ENCODE measurements at places on chromosomes 6 and 20.

GRCh38 chr6:159130846-159131245, 38.4 kb upstream of the FNDC1 start:
- no peak for DNase-seq

GRCh38 chr6:88585276-88585692, 378.1 kb downstream of the RNGTT start:
- no peak for DNase-seq

GRCh38 chr20:40463171-40463570, 225.9 kb downstream of the MAFB start:
- no peak for DNase-seq

DNA sequence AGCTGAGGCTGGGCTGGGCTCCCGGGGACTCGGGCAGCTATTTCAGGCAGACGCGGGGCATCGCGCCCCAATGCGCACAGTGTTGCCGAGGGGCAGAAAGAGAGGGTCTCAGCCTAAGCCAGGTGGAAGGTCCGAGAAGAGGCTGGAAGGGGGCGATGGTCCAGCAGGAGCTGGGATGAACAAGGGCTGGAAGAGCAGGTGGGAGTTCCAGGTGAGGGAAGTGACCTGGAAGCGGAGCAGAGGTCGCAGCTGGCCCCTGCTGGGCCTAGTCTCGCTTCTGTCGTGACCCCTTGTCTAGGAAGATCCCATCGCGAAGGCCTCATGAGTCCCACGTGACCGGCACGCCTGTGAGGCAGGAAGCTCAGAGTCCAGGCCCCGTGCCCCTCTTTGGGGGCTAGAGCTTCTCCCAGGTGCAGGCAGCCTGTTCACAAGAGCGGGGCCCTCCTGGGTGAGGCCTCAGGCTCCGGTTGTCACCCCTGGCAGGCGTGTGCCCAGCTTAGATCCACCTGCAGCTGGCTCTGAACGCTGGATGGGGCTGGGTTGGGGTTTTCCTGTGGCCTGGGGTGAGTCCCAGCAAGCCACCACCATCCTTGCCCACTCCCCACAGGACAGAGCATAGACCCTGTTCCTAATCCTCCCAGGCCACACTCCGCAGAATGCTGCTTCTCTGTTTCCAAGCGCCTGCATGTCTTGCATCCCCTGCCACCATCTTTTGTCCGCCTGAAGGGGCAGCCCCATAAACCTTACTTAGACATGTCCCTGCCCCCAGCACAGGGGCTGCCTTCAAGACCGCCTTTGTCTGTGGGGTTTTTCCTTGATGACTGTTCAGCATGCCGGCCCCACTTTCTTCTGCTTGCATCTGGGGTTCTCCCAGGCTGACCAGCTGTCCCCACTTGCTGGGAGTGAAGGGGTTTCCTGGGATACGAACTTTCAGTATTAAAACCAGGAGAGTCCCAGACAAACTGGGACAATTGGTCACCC, 15.1 kb downstream of the SLC22A3 start:
- no peak for DNase-seq

DNA sequence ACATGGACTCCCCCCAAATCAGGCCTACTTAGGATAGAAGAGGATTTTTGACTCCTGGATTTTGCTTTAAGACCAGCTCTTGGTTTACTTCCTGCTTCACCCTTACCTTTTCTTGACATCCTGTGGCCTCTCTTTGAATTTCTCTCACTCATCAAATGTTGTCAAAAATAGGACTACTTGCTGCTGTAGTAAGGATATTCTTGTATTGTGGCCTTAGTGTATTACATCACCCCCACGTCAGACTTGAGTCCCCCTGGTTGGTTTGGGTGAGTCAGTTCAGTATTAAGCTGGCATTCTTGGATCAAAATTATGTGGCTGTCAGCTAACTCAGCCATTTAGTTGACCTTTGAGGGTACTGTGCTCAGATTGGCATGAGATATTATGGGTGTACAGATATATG, 1.1 kb downstream of the TPX2 start:
- peak; percentile 58 for DNase-seq

- DNase-seq = peak; percentile 78
Measured at GRCh38 chr6:30259140-30260035, 46.2 kb upstream of the TRIM26 start.

GRCh38 chr6:75743971-75744370, 5.1 kb upstream of the MYO6 start:
- DNase-seq = no peak

DNA sequence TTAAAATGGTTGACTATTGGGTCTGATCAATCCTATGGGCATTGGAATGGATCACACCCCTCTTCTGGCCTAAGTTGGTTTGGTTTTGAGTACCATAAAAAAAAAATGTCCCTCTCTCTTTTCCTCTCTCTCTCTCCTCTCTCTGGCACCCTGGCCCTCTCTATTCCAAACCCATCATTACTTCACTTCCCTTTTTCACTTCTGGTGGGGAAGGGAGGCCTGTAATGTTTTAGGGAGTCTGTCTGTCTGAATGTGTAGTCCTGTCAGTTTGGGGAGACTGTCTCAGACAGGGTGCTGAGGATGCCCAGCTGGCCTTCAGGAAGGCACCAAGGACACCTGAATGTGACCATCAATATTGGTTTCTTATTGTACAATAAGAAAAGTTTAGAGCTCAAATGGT, 165.8 kb downstream of the CD24 start:
- no peak for DNase-seq

DNA sequence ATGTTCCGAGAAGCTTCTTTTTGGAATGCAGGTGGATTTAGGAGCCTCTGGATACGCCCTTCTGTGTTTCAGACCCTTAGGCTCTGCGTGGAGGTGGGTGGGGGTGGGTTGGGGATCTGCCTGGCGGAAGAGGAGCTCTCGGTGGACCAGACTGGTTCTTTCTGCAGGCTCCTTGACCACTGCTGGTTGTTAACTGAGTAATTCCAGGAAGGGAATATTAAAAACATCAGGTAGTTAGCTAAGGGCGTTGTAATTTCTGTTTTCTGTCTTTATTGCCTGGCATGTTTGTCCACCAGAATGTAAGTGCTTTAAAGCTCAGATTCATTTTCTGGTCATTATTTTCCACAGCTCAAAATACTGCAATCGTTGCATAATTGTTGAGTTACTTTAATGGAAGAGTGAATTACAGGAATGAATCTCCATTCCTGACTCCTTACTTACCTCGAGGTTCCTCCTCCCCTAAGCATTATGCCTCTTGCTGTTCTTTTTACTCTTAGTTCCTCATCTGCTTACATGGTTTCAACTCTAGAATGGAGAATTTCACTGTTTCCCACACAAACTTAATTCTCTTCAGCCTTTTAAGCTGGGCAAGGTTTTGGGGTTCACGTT, 5.9 kb downstream of the CDYL start:
- DNase-seq = no peak

DNA sequence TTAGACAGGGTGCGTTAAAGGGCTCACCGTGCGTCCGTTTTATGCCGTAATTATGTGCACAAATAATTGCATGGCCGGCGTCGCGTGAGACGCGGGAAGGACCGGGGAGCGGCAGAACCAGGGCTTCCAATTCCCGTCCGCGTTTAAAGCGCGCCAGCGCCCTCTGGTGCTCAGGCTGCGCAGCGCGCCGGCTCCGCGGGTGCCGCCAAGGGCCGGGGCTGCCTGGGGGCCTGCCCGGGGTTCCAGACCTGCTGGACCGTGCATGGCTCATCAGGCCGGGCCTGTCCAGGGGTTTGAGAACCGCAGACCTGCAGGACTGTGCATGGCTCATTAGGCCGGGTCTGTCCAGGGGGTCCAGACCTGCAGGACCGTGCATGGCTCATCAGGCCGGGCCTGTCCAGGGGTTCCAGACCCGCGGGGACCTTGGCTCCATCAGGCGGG, 369.0 kb downstream of the THBS2 start:
- DNase-seq = peak; percentile 62

GRCh38 chr6:79868098-79868722, 79.1 kb downstream of the ELOVL4 start:
- peak; percentile 87 for DNase-seq

GRCh38 chr6:31110825-31111582, 1.4 kb downstream of the C6orf15 start:
- DNase-seq = no peak

DNA sequence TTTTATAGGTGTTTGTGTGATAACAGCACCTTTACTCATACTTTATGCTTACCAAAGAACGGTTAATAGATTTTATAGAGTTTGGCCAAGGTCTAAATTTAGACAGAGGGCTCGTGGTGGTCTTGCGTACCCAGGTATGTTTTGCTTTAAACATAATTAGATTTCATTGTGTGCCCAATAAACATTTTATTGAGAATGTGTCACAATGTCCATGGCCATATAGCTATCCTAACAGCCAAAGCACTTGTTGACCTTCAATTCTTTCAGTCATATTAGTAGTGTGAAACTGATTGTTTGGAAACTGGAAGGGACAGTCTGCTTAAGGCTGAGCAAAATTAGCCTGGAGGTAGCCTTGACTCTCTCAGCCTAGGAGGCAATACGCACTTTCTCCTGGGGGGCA, 48.3 kb upstream of the HDGFL1 start:
- no peak for DNase-seq

DNA sequence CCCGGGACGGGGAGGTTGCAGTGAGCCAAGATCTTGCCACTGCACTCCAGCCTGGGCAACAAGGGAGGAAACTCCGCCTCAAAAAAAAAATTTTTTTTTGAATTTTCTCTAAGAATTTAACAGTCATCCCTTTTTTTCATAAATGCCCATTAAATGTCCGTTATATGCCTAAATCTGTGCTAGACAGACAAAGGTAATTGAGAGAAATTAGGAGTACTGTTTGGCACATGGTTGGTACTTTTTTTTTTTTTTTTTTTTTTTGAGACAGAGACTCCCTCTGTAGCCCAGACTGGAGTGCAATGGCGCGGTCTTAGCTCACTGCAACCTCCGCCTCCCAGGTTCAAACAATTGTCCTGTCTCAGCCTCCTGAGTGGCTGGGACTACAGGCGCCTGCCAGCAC, 1.7 kb downstream of the PCMT1 start:
- DNase-seq = no peak

DNA sequence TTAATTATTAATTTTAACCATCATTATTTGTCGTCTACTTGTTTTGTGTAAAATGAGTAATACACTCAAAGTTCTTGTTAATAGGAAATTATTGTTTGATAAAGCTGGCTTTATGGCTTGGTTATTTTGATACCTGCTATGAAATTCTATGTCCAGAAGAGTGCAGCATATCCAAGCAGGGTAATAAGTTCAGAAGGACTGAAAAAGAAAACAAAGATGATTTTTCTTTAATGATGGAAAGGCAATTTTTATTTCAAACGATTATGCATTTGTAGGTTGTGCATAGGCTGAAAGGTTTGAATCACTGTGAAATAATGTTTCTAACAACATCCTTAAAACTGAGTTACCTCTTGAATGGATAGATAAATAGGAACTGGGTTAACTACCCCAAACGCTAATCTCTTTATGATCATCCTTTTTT, 1.4 kb upstream of the MAN1A1 start:
- DNase-seq = peak; percentile 76

DNA sequence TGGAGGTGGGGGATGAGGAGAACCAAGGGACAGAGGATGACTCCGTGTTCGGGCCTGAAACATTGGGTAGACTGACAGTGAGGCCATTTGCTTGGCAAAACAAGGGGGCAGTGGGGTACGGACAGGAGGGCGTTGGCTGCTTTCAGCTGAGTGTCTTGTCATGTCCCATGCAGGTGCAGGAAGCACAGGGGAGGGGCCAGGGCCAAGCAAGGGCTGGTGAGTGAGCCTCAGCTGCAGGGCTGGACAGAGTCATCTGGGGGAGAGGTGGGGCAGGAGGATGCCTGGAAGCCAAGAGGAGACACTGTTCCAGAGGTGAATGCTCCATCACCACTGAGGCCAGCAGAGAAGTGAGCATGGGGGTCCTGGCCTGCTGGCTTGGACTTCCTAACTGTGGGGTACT, 78.4 kb downstream of the ERMARD start:
- DNase-seq = no peak

- no peak for DNase-seq
Measured at GRCh38 chr6:26275663-26276062, 89.3 kb upstream of the BTN3A2 start.

All from choroid plexus epithelial cell (primary cell).